ENCODE measurements at places on chromosomes 4 and X. TPM values are rescaled to one million over a fixed set of nuclear protein-coding genes. Genes with fewer than 3 reads are reported as not detected.

Gene DDX60
- total RNA-seq: 7.9 TPM

Gene ANAPC10
- total RNA-seq: 21.4 TPM

Gene RTL9
- total RNA-seq: not detected

Gene PRKX
- total RNA-seq: 27.5 TPM

Gene TCEAL5
- total RNA-seq: not detected

Gene ODAPH
- total RNA-seq: not detected

Gene UBA6
- 96.4 TPM for total RNA-seq

Gene MAGEB5
- not detected for total RNA-seq

Gene ZNF141
- 9.8 TPM for total RNA-seq

Gene FSTL5
- 1.6 TPM for total RNA-seq

Gene TLR3
- 5.2 TPM for total RNA-seq

Gene COL4A5
- 28.1 TPM for total RNA-seq

Gene FNIP2
- total RNA-seq: 14.4 TPM

Gene PRDM8
- total RNA-seq: 0.82 TPM

Gene LCORL
- 17.9 TPM for total RNA-seq

Gene UCP1
- not detected for total RNA-seq

Gene ADH1C
- total RNA-seq: not detected

Gene EPGN
- not detected for total RNA-seq

Gene MAGEB2
- total RNA-seq: not detected

Gene PAK3
- 0.16 TPM for total RNA-seq

Gene LRAT
- not detected for total RNA-seq

Gene MAGEE1
- 0.74 TPM for total RNA-seq

Gene TCEAL2
- not detected for total RNA-seq

Gene MAGEE2
- not detected for total RNA-seq

Gene GRIA3
- not detected for total RNA-seq

Gene ARHGAP4
- 31.9 TPM for total RNA-seq

Gene MAGEA11
- not detected for total RNA-seq

Gene SULT1B1
- 68.2 TPM for total RNA-seq

Gene RAB40A
- 0.58 TPM for total RNA-seq

Gene PCDH10
- 91.7 TPM for total RNA-seq

Gene RPL10
- 2,979 TPM for total RNA-seq

All from endothelial cell of umbilical vein (primary cell).